Stimulated activated CD8-positive, alpha-beta memory T cell treated with anti-CD3 and anti-CD28 coated beads, Interleukin-4, amount 100 ng/mL, for 1 hour (primary cell): ENCODE measurements at places on chromosomes 5 and 9.

GRCh38 chr5:5430136-5430535 is 7.7 kb downstream of the ICE1 start:
- no peak for DNase-seq

GRCh38 chr5:31530541-31531265 is 1.2 kb downstream of the DROSHA start:
- DNase-seq = no peak

DNA sequence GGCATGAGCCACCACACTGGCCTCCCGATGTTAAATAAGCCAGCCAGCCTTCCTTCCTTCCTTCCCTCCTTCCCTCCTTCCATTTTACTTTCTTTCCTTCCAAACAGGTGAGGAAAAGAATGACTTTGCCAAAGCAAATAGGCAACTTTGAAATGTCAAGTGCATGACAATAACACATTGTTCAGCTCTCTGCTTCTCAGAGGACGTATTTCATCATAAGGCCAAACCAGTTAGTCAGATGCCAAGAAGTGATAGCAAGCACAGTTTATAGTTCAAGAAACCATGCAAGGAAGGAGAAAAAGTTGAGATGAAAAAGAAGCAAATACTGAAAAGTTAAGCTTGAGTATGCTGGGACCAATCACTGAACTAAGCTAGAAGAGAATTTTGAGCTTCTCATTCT is 29.5 kb downstream of the POU4F3 start:
- DNase-seq = no peak

GRCh38 chr5:71811779-71812178 is 92.7 kb downstream of the CARTPT start:
- DNase-seq = no peak

GRCh38 chr5:10789726-10790125 is 28.7 kb upstream of the DAP start:
- DNase-seq = no peak

- DNase-seq = no peak
Measured at GRCh38 chr5:168920019-168920810, 341.0 kb upstream of the PANK3 start.
